Stimulated activated CD4-positive, alpha-beta T cell treated with anti-CD3 and anti-CD28 coated beads, Interleukin-1b, Interleukin-23, amount 100 ng/mL, for 1 hour (primary cell): ENCODE measurements at places on chromosomes 3 and 15.

DNA sequence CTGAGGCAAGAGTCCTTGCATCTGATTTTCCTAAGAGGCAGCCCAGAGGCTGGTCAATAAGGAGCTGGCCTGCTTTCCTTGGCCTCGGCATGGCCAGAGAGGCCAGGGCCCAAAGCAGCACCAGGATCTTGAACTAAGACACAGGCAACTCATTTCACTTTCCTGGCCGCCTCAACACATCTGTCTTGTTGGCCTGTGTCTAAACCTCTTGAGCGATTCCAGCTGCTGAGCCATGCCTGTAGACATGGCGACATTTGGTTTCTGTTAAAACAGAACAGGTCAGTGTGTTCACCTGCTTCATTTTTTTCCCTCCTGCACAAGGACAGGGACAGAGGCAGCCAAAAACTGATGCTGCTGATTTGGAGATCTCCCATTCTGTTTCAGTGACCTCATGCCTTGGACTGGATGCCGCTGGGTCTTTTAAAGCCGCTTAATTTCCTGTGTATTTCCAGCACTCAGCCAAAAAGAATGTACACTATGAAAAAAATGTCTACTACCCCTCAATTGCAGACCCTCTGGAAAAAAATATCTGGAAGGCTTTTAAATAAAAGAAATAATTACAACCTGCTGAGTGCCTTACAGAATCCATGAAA lies 266.6 kb upstream of the ICE2 start:
- no peak for DNase-seq

DNA sequence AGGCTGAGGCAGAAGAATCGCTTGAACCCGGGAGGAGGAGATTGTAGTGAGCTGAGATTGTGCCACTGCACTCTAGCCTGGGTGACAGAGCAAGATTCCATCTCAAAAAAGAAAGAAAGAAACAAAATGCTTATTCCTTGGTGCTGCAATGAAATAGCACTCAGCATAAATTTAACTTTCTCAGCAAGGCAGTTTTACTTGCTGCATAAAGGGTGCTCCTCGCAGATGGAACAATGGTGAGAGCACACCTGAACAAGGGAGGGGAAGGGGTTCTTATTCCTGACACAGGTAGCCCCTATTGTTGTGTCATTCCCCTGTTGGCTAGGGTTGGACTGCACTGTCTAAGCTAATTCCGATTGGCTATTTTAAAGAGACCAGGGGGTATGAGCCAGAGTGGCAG lies 17.1 kb downstream of the PAK2 start:
- DNase-seq = no peak

- no peak for DNase-seq
These were observed 104.7 kb downstream of the UNC13C start for GRCh38 chr15:54082836-54083492.

DNA sequence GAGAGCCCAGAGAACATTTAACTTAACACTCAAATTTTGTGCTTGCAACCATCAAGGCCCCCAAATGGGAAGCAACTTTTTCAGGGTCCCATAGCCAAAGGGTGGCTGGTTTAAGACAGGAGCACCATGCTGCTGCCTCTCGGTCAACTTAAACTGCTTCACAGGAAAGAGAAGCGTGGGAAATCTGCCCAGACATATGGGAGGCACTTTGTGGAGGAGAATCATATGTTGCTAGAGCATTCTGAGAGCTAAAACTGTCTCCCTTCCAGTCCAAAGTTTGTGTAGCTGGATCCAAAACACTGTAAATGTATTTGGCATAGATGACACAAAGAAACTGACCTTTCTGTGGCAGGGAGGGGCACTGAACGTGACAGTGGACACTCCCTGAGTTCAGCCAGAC lies 305.9 kb upstream of the RORA start:
- DNase-seq = no peak

GRCh38 chr3:189529889-189530471 lies 101.2 kb upstream of the TP63 start:
- no peak for DNase-seq

GRCh38 chr3:88030210-88030609 lies 28.6 kb downstream of the CGGBP1 start:
- DNase-seq = no peak
